ENCODE measurements at places on chromosomes 12 and 14. TPM values are rescaled to one million over a fixed set of nuclear protein-coding genes. Genes with fewer than 3 reads are reported as not detected.
A peak's percentile ranks its signal among the peaks of the same experiment; 100 is the strongest.

DNA sequence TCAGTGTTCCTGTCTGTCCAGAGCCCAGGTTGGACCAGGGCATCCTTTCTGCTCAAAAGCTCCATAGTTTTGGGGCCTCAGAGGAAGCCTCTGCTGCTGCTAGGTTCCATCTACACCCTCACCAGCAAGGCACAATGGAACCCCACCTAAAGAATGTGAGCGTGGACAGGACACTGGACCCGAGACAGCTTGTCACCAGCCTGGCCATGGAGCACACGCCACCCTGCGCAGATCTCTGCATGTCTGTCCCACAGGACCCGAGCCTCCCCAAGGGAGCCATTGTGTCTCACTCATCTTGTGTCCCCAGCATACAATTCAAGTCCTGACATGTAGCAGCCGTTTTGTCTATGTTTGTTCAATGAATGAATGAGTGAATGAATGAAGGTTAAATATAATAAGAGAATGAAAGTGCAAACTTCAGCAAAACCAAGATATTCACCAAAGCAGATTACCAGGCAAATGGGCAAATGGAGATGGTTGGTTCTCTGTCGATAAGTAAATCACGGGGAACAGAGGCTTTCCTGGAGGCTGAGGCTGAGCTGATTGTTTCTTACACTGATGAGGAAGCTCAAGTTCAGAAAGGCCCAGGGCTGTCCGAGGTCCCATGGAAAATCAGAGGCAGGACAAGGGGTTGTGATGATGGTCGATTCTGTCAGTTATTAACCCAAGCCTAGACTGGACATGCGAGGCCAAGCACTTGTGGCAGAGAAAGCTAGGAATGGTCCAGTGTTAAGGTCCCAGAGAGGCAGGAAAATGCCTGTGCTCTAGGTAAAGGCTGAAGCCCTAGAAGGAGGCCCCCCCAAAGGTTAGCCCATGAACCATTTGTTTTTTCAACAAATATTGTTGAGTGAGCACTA, 27.0 kb downstream of the SERPINA3 start:
- no peak for DNase-seq

DNA sequence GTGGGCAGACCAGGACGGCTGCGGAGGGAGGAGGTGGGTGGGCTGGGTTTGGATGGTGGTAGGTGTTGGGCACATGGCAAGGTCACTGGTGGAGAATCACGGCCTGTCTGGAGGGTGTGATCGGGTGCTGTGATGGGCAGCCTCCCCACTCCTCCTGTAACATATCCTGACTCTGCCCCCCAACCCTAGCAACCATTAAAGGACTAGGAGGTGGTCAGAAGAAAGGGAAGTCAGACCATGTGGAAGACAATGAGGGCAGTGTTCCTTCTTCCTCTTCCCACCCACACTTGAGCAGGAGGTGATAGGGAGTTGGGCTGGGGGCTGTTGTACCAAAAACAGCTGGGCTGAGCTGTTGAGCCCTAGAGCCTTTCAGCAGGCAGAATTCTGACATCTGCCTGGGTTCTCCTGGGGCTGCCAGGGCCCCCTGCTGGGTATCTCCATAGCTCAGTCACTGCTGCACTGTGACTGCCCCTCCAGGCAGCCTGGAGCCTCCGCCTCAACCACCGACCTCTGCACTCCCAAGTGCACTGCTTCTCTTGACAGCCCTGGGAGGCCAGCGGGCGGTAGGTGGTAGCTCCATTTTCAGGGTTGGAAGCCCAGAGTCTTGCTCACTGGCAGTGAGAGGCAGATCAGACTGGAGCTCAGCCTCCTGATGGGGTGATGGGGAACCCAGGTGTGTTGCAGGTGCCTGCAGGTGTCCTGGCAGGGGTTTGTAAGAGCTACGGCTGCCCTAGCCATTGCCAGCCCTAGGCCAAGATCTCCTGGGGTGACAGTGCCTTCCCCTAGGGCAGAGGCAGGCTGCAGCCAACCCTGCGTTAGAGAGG, 15.4 kb downstream of the VASH1 start:
- DNase-seq: no peak

DNA sequence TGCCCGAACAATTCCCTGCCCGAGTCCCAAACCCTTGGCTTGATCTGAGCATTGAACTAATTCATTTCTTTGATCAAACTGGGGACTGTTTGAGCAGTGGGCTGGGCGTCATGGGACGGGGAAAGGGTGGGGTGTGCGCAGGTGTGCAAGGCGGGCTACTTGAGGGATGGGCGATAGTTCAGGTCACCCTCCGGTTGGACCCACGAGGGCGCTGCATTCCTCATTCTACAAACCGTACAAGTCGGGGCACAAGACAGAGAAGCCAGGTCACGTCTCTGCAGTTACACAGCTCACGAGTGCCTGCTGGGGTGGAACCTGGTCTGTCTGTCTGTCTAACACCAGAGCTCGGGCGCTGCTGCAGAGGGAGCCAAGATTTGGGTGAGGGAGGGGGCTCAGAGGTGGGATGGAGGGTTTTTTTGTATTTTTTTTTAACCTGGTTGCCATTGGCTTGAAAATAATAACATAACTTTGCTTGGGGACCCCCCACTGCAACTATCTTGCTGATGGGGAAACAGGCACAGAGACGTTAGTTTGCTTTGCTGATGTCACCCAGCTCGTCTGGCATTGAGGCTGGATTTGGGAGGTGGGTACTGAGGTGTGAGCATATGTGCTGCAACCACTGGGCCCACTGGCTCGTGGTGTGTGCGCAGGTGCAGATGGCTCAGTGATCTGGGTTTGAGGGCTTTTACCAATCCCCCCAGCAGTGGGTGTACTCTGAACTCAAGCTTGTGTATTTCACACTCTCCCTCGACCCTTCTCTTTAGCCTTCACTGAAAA, 7.6 kb upstream of the RTL1 start:
- DNase-seq: no peak

- DNase-seq: no peak
These were observed 12.6 kb upstream of the TTC7B start for GRCh38 chr14:90828642-90829487.

DNA sequence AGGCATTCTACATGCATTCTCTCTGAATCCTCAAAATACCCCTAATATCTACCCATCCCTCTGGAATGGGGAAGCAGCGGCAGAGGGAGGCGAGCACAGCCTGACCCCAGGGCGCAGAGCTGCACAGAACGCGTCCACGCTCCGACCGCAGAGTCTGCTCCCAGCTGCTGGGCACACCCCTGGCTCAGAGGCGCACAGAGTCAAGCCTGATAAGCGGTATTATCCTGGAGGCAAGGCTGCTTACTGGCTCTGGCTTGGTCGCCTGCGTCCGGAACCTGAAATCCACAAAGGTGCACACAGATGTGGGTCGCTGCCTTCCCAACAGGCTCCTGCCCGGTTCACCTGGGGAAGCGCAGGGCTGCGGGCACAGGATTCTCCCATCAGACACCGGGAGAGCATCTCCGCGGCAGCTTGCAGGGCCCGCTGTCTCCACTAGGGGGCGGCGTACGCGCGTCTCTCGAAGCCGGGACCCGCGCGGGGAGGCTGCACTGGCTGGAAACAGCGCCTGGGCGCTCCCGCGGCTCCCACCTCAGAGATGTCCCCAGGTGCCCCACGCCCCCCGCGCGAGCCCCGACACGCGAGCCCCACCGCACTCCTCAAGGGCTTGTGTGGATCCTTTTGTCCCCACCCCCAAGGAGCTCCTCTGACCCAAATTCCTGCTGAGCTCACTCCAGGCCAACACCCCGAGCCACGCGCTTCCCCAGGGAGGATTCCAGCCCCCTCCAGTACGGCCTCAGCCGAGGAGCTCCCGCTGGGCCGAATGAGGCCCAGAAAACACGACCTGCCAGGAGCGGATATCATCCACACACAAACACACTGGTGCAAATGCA, 120.1 kb upstream of the FZD10 start:
- peak; percentile 65 for DNase-seq

DNA sequence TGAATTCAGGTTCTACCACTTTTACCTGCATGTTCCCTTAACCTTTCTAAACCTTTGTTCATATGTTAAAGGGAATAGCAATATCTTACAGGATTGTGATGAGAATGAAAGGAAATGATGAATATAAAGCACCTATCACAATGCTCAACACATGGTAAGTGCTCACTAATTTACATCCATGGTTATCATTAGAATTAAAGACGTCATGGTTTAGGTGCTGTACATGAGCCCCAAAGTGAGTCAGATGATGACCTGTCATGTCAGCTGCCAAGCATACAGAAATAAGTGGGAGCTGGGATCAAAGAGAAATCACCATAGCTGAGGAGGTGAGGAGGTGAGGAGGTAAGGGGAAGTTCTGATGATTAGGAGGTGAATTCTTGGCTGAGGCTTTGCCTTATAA, 135.9 kb upstream of the ATP2B1 start:
- DNase-seq: no peak

DNA sequence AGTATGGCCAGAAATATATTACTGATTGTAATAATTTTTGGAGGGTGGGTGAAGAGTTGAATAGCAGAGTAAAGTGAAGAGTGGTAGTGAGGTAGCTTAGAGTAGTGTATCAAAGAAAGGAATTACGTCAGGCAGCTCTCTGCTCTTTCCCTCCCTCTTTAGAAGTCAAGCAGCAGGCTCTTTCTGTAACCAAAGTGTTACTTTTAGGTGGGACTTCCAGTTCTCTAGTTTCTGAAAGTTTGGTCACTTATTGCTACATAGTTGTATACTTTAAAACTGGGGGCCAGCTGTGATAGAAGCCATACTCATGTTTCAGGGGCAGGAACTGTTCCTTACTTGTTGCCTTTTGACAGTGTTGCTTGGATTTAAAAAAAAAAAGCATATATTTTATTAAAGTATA, 30.6 kb downstream of the ATF7IP start:
- no peak for DNase-seq

- DNase-seq: no peak
These were observed 275.2 kb downstream of the FBXL14 start for GRCh38 chr12:1319212-1319611.

- DNase-seq: no peak
These were observed 210.1 kb upstream of the EEA1 start for GRCh38 chr12:93139028-93139665.

GRCh38 chr12:10220398-10221077, 7.9 kb downstream of the GABARAPL1 start:
- DNase-seq: peak; percentile 71

DNA sequence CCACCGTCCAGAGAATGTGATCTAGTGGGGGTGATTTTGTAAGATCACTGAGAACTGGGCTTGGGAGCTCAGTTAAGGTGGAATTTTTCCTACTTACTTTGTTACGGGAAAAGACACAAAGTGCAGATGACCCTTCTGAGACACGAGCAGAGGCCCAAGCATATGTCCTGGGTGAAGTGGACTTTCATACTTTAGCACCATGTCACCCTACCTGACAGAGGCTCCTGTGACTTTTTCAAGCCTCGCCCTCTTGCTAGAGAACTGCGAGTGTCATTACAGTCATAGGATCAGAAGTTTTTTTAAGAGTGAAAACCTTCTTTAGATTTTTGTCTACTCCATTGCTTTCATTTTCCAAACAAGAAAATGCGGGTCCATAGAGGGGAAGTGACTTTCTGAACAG, 56.1 kb downstream of the SLC17A8 start:
- DNase-seq: no peak

GRCh38 chr14:61528591-61529021, 166.7 kb upstream of the HIF1A start:
- DNase-seq: no peak

DNA sequence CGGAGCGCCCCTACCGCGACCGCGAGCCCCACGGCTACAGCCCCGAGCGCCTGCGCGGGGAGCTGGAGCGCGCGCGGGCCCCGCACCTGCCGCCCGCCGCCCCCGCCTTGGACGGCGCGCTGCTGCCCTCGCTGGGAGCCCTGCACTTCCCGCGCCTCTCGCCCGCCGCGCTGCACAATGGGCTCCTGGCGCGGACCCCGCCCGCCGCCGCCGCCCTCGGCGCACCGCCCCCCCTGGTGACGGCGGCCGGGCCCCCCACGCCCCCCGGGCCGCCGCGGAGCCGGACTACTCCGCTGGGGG, 27.0 kb downstream of the LRCOL1 start:
- DNase-seq: no peak

- no peak for DNase-seq
These were observed 35.6 kb downstream of the DUSP6 start for GRCh38 chr12:89316705-89317139.

- peak; percentile 86 for DNase-seq
These were observed at the start of gene CDKL1 for GRCh38 chr14:50396631-50397389. Gene CDKL1 (minus strand): TSS chr14:50396881. CDS start chr14:50395868, 1,013 bp downstream.

- no peak for DNase-seq
These were observed 107.5 kb upstream of the DYRK2 start for GRCh38 chr12:67540920-67541624.

DNA sequence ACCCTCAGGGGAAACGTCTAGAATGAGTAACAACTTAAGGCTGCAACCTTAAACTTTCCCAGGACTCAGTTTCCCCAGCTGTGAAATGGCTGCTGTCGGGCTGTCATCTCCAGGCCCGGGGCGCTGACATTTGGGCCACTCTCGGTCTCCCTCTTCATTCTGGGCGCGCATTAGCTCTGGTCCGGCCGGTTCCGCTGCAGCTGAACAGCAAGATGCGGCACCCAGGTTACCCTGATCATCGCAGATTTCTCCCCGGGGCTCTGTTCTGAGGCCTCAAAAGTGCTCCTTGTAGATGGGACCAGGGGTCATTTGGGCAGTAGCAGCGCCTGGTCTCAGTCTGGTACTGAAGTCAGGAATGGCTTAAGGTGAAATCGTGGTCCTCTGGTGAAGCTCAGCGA, 890 bp upstream of the BCL7A start:
- DNase-seq: no peak

GRCh38 chr12:125431516-125431915, 366.3 kb downstream of the AACS start:
- peak; percentile 9 for DNase-seq

DNA sequence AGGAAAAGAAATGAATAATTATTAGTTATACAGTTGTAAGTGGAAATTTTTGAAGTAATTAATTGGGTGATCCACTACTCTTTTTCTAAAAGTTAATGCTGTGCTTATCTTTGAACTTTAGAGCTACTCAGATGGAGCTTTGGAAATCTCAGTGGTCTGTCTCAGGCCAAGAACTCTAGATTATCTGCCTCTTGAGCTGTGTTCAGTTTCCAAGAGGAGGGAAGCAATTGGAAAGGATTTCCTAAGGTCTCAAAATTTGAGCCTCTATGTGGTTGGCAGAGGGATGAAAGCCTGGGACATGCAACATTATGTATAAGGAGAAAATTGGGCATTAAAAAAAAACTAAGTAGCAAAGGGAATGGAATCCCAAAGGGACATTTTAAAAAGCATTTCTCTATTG, 334.0 kb upstream of the PRICKLE1 start:
- no peak for DNase-seq

DNA sequence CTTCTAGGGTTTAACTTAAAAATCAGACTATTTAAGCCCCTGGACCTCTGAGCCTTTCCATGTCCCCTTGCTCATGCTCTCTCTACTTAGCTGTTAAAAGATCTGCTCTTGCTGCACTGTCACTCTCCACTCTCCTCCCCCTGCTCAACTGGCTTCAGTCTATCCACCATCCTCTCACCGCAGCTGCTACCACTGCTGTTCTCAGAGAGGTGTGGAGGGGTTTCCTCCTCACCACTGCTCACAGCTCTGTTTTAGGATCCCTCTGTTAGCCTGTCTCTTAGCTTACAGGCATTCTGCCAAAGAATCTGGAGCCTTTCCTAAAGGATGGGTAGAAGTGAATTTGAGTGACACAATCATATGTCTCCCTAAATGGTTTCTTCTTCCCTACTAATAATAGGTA, 43.7 kb upstream of the ATP2B1 start:
- no peak for DNase-seq

The AKAP3 gene
- 2.5 TPM for total RNA-seq

The TAS2R31 gene
- 0.41 TPM for total RNA-seq

The NRDE2 gene
- total RNA-seq: 11.2 TPM

The TM9SF1 gene
- 23.2 TPM for total RNA-seq

The GLT1D1 gene
- total RNA-seq: 0.68 TPM

The DDHD1 gene
- 6.7 TPM for total RNA-seq

The OTX2 gene
- not detected for total RNA-seq

The SRRM4 gene
- 0.43 TPM for total RNA-seq

The PRICKLE1 gene
- 14.5 TPM for total RNA-seq

The PIWIL1 gene
- not detected for total RNA-seq

The NGB gene
- total RNA-seq: not detected
